T-helper 2 cell (primary cell): ENCODE measurements at places on chromosomes 1 and 21.

DNA sequence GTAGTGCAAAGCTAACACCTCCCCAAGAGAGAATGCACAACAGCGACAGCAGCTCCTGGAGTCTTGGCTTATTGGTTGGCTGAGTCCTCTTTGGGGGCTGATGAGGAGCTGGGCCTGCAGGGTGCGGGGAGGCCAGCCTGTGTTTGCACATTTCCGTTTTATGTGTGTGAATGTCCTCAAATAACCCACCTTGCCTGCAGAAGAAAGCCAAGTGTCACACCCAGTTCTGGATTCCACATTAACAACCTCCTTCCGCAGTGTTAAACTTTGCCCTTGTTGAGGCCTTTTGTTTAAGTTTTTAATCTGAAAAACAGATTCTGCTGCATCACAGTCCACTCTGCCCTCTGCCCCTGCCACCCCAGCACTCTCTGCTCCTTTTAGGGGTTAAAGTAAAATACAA is 274.5 kb downstream of the TM2D1 start:
- no peak for DNase-seq

GRCh38 chr1:64183395-64184002 is 19.9 kb upstream of the UBE2U start:
- no peak for DNase-seq

DNA sequence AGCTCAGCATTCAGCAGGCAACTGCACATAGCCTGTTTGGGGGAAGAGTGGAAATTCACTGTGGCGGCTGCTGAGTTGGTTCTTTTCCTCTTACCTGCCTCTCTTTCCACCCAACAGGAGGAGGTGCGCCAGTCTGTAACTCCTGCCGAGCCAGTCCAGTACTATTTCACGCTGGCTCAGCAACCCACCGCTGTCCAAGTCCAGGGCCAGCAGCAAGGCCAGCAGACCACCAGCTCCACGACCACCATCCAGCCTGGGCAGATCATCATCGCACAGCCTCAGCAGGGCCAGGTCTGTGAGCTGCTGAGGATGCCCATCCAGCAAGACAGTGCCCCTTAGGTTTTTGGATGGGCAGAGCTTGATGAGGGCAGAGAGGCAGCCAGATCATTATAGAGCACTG is 25.6 kb upstream of the KCNQ4 start:
- no peak for DNase-seq

DNA sequence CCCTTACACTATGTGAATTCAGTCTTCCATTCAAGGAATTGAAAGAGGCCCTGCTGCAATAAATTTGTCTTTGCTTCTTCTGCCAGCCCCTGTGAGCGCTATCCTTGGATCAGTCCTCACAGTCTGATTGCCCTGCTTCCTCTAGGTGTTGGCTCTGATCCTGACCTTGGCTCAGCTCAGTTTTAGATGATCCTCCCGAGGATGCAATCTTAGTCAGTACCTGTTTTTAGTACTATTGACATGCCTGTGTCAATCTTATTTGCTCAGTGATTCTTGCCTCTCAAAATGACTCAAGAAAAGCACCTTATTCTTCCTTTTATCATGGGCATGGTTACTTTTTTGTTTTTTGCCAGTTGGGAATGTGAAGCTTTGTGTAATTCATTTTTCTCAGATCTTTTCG is 101.4 kb upstream of the KCNK1 start:
- no peak for DNase-seq
